ENCODE measurements at places on chromosomes 2 and 18. TPM values are rescaled to one million over a fixed set of nuclear protein-coding genes. Genes with fewer than 3 reads are reported as not detected.

The UPP2 gene
- total RNA-seq, result 0.33 TPM

The MGAT4A gene
- total RNA-seq, result 38.6 TPM

The LBX2 gene
- total RNA-seq, result not detected

The MYO3B gene
- 9.1 TPM for total RNA-seq

The RESP18 gene
- total RNA-seq, result not detected

The SUCLG1 gene
- total RNA-seq, result 53.5 TPM

The TUBA3E gene
- not detected for total RNA-seq

The EML6 gene
- 11.4 TPM for total RNA-seq

The GMCL1 gene
- total RNA-seq, result 24.7 TPM

The DSG2 gene
- 18.5 TPM for total RNA-seq

The POTEE gene
- total RNA-seq, result not detected

The TACR1 gene
- 1.4 TPM for total RNA-seq

The TNFAIP6 gene
- 7.2 TPM for total RNA-seq

The CFC1B gene
- 0.33 TPM for total RNA-seq

The GPR75 gene
- 4.2 TPM for total RNA-seq

The UCN gene
- total RNA-seq, result 4.7 TPM

The KHK gene
- total RNA-seq, result 2.5 TPM

The CEP192 gene
- 67.1 TPM for total RNA-seq

The ICA1L gene
- 44.2 TPM for total RNA-seq

The C18orf54 gene
- 11.0 TPM for total RNA-seq

The HAAO gene
- 28.8 TPM for total RNA-seq

The ANKRD30BL gene
- 7.3 TPM for total RNA-seq

The KIF1A gene
- total RNA-seq, result 133 TPM

The NCL gene
- total RNA-seq, result 289 TPM

The CDH19 gene
- 9.6 TPM for total RNA-seq

The GPR45 gene
- not detected for total RNA-seq

The CLEC4F gene
- 9.1 TPM for total RNA-seq

The SOX11 gene
- 58.1 TPM for total RNA-seq

The NTSR2 gene
- 0.44 TPM for total RNA-seq

The TEX44 gene
- total RNA-seq, result not detected

The ASXL3 gene
- 30.6 TPM for total RNA-seq

The CYTIP gene
- total RNA-seq, result 1.8 TPM
